ENCODE measurements at places on chromosomes 3 and 15. TPM values are rescaled to one million over a fixed set of nuclear protein-coding genes. Genes with fewer than 3 reads are reported as not detected.

Gene GABRG3
- total RNA-seq: 5.2 TPM

Gene SAMMSON
- total RNA-seq: not detected

DNA sequence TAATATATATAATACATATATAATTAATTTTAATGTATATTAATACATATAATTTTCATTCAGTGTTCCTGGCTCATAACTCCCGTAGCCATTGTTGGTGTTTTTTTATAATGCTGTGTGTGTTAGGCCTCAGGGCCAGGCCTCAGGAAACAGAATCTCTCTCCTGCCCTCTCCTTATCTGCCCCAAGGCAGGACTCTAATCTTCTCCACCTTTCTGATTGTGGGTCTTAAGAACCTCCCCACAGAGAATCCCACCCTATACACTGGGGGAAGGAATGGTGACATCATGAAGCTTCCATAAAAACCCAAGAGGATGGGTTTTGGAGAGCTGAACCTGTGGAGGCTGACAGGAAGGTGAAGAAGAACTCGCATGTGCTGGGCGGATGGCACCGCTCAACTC lies 4.0 kb upstream of the FMN1 start:
- peaks cover 17% of the 10 kb centered on the region for H3K27me3 ChIP-seq
- H3K4me3 ChIP-seq: no peak overlapping the region
- DNase-seq: no peak
- H3K4me1 ChIP-seq: peaks cover 40% of the 10 kb centered on the region
- H3K36me3 ChIP-seq: no peaks in the 10 kb centered on the region
- H3K27ac ChIP-seq: peak overlapping the region; percentile 37

DNA sequence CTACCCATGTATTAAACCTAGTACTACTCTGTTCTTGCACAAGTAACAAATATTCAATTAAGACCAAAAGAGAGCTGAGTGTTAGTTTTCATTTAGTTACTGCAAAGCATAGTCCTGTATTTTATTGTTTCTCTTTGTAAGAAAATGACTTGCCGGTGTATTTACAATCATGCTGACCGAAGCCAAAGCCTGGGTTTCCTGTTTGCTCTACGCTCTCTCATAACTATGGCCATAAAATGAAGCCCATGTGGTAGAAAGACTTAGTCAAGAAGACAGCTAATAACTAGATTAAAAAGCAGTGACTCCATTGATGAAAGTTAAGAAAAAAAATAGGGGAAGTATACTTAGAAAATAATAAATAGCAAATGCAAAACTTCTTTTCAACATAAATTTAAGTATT lies 479.9 kb downstream of the CNTN4 start:
- H3K27ac ChIP-seq: no peak overlapping the region
- no peaks in the 10 kb centered on the region for H3K27me3 ChIP-seq
- no peak overlapping the region for H3K4me3 ChIP-seq
- H3K4me1 ChIP-seq: no peaks in the 10 kb centered on the region
- no peak for DNase-seq
